ENCODE measurements at places on chromosomes 13 and 19.

- no peak for DNase-seq
Observed at GRCh38 chr19:4516939-4517300, 1.4 kb downstream of the PLIN4 start.

DNA sequence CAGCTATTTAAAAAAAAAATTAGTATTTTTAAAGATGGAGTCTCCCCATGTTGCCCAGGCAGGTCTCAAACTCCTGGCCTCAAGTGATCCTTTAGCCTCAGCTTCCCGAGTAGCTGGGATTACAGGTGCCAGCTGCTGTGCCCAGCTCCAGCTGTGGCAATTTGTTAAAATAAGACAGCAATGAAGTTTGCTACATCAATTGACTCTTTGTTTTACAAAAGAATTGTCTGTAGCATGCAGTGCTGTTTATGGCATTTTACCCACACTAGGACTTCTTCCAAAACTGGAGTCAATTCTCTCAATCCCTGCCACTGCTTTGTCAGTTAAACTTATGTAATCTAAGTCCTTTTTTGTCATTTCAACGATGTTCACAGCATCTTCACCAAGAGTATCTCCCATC, 49.3 kb downstream of the NDFIP2 start:
- no peak for DNase-seq

GRCh38 chr13:72186730-72187422, 319.9 kb upstream of the DACH1 start:
- no peak for DNase-seq

DNA sequence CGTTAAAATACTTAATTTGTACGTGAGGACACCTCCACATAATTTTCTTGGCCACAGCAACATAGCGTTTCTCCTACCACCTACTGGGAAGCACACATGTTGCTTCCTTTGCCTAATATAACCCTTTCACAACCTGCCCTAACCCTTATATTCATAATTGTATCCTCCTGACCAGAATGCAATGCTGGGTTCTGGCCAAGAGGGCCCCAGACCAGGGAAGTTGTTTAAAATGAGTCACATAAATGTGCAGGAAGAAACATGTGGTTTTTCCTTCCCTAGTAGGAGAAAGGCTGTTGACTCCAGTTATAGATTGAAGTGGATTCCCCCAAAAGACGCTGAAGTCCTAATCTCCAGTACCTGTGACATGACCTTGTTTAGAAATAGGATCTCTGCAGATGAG, 187.3 kb downstream of the NUFIP1 start:
- no peak for DNase-seq

DNA sequence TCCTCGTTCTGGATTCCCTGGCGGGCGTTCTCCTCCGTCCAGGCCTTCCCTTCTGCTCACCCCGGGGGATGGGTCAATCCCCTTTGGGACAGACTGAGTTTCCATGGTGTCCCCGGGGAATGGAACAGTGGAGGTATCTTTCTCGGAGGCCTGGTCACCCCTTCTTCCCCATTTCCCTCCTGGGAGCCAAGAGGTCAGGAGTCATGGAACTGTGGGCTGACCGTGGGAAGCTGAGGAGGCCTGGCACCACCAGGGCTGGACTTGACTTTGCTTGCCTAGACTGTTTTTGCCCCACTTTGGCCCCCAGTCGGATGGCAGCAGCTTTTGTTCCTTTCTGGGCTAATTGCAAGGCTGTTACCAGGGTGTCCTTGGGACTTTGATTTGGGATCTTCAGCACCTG, 2.0 kb downstream of the NACC1 start:
- DNase-seq, result no peak

- no peak for DNase-seq
Observed at GRCh38 chr13:43990021-43990420, 110.3 kb downstream of the LACC1 start.

GRCh38 chr19:10271543-10272086, 695 bp downstream of the ICAM1 start:
- no peak for DNase-seq

GRCh38 chr19:54231077-54231931, 8.5 kb upstream of the LILRB3 start:
- peak; percentile 63 for DNase-seq

GRCh38 chr13:30147421-30147820, 159.9 kb downstream of the KATNAL1 start:
- no peak for DNase-seq

GRCh38 chr19:18856385-18857126, 24.8 kb downstream of the UPF1 start:
- DNase-seq, result peak; percentile 82

Data from frontal cortex (tissue), 4 donors.